Naive B cell (primary cell): ENCODE measurements at places on chromosomes 16 and 17. TPM values are rescaled to one million over a fixed set of nuclear protein-coding genes. Genes with fewer than 3 reads are reported as not detected.

Gene KRTAP16-1
- polyA plus RNA-seq: 0.43 TPM

Gene SGCA
- polyA plus RNA-seq: 16.6 TPM

Gene CIBAR2
- not detected for polyA plus RNA-seq

Gene TTLL6
- polyA plus RNA-seq: not detected

Gene CCDC92B
- polyA plus RNA-seq: not detected

Gene TP53TG3B
- not detected for polyA plus RNA-seq

Gene USP31
- polyA plus RNA-seq: 0.48 TPM

Gene KRT222
- not detected for polyA plus RNA-seq

Gene TOX3
- not detected for polyA plus RNA-seq

Gene AANAT
- 0.43 TPM for polyA plus RNA-seq

Gene DNASE1L2
- polyA plus RNA-seq: not detected

Gene OMG
- not detected for polyA plus RNA-seq

Gene TMIGD1
- polyA plus RNA-seq: not detected

Gene AIPL1
- polyA plus RNA-seq: not detected

Gene ZFPM1
- polyA plus RNA-seq: 0.35 TPM

Gene TNFRSF12A
- not detected for polyA plus RNA-seq
